CD14-positive monocyte (primary cell): ENCODE measurements at places on chromosomes 3 and 15.

DNA sequence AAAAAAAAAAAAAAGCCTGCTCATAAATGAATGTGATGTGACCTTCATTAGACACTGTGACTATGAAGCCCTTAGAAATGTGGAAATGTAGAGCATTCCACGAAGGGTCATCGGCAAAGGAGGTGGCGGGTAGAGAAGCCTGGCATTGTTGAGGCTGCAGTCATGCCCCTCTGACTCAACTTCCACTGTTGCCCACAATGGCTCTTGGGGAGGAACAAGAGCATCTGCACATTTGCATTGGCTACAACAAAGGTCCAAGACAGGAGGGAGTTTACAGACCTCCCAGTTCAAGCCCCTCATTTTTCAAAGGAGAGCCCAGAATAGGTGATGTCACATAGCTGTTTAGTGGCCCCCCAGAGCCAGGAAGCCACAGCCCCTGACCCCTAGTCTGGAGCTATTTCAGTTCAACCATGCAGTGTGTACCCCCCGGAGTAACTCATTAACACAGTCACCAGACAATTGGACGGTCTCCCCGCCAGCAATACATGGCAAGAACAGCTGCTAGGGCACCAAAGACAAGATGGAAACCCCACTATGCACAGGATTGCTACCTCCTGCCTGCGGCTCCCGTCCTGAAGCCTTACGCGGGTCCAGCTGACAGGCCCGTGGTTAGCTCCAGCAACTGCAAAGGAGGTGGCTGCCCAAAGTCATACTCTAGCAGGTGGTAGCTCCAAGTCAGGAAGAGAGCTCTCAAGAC lies 56.2 kb downstream of the SH3BP5 start:
- DNase-seq, result peak; percentile 36

DNA sequence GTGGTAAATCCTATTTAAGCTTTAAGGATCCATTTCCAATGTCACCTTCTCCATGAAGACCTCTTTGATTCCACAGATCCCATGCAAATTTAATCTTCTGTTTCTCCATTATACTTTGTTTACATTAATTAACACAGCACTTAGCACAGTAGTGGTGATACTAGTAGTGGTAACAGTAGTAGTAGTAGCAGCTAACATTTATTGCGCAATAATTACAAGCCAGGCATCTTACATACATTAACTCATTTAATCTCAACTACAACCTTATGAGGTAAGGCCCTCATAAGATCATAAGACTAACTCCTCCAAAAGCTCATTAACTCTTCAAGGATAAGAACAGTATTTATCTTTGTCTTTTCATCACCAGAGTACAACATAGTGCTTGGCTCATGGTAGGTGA lies 54.8 kb upstream of the FSIP1 start:
- DNase-seq, result no peak

DNA sequence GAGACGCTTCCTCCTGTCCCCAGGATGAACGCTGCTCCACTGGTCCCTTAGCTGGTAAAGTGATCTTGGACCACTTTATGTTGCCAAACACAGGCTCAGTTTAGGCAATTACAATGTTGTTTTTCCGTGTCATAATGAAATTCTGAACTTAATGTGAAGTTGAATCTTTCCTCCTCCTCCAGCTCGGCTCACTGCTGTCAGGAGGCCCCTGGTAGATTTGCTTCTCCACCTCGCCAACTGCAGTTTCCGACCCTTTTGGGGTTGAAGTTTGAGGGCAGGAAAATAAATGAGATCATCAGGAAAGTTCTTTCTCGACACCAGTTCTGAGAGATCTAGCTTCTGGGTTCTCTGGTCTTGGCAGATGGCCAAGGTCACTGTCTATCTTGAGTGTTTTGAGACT lies 27.8 kb downstream of the CFAP161 start:
- DNase-seq, result no peak

DNA sequence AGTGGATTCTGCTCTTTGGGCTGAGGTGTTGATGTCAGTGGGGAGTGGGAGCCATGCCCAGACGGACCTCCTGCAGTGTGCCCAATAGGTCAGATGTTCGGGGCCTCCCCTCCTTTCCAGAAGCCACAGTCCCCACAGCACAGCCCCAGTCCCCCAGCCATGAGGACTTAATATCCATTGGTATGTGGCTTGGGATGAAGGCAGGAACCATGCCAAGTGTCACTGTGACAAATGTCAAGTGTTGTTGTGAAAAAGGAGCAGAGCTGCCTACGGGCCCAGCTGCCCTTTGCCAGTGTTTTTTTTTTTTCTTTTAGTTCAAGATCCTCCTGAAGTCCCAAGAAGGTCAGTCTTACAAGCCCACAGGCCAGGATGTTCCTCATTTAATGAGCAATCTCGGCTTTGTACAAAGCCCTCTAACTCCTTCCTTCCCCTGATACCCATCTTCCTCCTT lies 12.2 kb downstream of the SEMA3G start:
- peak; percentile 56 for DNase-seq
